ENCODE measurements at places on chromosomes 5 and 9. TPM values are rescaled to one million over a fixed set of nuclear protein-coding genes. Genes with fewer than 3 reads are reported as not detected.

The IFT74 gene
- 5.7 TPM for total RNA-seq

The PCDHGB2 gene
- total RNA-seq: 5.1 TPM

The NMUR2 gene
- not detected for total RNA-seq

The KIF4B gene
- total RNA-seq: 0.38 TPM

The IARS1 gene
- total RNA-seq: 258 TPM

The TMEM174 gene
- total RNA-seq: not detected

The P4HA2 gene
- 45.5 TPM for total RNA-seq

The EGFLAM gene
- 0.49 TPM for total RNA-seq

Data from bladder microvascular endothelial cell (primary cell).